SHP77 treated with DMSO at 0.1 percent for 48 hours (cell line): ENCODE measurements at places on chromosomes 7 and 10.

DNA sequence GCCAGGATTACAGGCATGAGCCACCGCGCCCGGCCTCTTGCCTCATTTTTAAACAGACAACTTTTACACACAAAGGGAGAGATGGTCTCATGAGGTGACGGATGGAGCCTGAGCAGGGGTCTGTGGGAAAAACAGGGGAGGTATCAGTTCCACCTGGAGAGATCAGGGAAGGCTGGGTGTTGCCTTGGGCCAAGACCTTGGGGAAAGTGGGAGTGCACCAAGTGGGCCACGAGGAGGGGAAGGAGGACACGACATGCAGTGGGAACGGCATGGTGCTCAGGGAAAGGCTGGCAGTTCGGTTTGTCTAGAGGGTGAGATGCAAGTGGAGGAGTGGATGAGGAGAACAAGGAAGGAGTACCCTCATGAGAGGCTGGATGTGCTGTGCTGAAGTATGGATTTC lies 8.9 kb upstream of the ZNF777 start:
- no peak for DNase-seq

GRCh38 chr7:35003679-35004303 lies 33.5 kb downstream of the DPY19L1 start:
- DNase-seq: peak; percentile 67

DNA sequence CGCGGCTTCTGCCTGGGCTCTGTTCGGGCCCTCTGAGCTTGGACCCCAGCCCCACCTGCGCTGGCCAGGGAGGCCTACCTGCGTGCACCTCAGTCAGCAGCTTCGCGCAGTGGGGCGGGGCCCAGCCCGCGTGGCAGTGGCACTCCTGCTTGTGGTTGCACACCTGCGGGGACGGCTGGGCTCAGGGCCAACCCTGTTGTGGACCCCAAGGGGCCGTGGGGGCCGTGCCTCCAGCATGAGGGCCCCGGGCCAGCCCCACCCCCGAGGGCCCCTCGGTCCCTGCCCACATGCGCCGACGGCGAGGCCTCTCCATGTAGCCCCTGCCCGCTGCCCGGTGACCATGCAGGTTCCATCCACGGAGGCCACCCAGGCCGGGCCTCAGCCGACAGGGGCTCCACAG lies 7.3 kb downstream of the ADAM8 start:
- DNase-seq: no peak

DNA sequence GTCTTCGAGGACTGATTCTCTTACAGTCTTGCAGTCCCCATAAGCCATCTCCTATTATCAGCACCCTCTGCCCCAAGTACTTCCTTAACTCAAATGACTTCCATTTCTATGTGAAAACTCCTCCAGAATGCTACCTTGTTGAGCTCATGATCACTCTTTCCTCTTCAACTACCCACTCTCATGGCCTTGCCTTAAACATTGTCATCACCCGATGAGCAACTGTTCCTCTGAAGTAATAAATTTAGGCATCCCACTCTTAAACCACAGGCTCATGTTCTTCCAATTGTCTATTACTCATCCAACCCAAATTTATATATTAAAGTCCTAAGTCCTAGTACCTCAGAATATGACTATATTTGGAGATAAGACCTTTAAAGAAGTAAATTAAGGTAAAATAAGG lies 152.9 kb downstream of the C1GALT1 start:
- no peak for DNase-seq

- DNase-seq: no peak
Observed at GRCh38 chr7:129436335-129436923, 2.2 kb downstream of the STRIP2 start.

- DNase-seq: no peak
Observed at GRCh38 chr10:131024259-131025131, 287.0 kb downstream of the TCERG1L start.

- DNase-seq: no peak
Observed at GRCh38 chr7:155448632-155449007, 9.3 kb upstream of the EN2 start.

GRCh38 chr7:123437447-123437995 lies 96.9 kb downstream of the IQUB start:
- no peak for DNase-seq

GRCh38 chr7:90298145-90299038 lies 22.7 kb downstream of the FAM237B start:
- DNase-seq: peak; percentile 27

DNA sequence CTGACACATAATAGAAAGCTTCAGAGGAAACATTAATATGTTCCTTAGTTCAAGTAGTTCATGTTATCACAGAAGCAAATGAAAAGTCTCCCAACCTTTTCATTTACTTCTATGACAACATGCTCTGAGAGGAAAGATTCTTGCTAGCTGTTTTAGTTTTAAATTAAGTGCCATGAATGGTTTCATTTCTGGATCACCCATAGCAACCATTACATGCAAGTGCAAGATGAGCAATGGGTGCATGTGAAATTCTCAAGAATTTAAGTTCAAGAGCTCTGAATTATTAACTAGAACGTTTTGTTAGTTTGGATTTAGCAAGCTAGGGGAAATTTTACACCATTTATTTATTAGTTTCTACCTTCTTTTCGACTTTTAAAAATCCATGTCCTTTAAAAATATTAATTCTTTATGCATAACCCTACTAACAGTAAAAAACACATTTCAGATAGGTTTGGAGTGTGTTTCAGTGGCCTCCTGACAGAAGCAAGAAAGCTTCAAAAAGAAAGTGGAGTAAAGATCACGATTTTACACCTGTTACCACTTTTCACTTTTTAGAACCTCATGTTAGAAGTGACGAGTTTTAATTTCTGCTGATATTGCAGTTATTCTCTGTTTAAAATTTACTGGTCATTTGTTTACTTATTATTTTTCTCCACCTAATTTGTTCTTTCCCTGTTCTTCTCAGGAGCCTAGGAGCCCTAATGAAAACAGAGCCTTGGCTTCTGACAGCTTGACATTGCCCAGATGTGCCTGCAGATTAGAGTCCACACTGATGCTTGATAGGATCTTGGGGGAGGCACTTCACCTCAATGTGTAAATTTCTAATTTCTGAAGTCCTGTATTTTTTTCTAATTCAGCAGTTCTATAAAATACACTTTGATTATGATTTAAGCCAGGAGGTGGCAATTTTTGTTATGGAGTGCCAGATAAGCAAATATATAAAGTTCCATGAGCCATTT lies 995.3 kb upstream of the PHF14 start:
- no peak for DNase-seq

GRCh38 chr10:67119651-67120050 lies 193.8 kb downstream of the LRRTM3 start:
- no peak for DNase-seq

DNA sequence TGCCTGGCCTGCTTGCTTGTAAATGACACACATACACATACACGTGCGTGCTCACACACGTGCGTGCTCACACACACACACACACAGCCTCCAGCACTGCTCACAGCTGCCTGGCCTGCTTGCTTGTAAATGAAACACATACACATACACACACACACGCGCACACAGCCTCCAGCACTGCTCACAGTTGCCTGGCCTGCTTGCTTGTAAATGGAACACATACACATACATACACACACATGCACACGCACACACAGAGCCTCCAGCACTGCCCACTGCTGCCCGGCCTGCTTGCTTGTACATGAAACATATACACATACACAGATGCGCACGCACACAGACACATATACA lies 397.2 kb downstream of the PLXNA4 start:
- DNase-seq: no peak

GRCh38 chr10:129371541-129371940 lies 95.5 kb upstream of the MGMT start:
- no peak for DNase-seq

- DNase-seq: no peak
Observed at GRCh38 chr10:614139-614711, 75.2 kb downstream of the DIP2C start.

DNA sequence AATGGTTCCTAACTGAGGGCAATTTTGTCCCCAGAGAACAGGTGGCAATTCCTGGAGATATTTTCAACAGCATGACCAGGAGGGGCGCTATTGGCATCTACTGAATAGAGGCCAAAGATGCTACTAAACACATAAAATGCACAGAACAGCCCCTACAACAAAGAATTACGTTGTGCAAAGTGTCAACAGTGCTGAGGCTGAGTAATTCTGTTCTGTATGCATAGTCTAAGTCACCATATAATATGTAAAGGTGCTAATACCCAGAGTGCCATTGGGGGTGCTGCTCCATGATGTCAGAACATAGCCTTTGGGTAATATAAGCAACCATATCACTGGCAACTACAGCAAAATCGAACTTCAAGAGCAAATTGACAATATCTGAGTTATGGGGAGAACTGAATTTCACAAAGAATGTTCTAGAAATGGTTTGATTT lies 213.3 kb upstream of the PHYHIPL start:
- DNase-seq: no peak

DNA sequence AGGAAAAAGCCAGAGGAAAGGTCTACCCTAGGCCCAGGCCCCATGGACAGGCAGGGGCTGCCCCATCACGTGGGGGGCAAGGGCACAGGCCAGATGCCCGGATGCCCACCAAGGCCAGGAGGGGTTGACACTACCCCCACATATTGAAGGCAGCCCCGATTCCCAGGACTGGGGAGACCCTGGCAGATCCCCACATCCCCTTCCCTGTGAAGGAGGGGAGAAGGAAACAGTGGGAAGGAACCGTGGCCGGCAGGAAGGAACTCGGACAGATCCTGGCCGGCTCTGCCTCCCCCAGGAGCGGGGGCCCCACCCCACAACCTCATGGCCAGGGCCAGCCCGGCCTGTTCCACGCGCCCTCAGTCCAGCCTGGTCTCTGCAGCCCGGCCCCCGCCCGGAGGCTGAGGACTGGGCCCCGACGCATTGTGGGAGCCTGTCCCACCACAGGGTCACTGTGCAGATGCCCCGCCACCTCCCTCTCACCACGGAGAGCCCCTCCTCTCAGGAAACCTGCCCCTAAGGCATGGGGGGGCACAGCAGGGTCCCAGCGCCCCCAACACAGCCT lies 41.3 kb downstream of the PAPOLB start:
- DNase-seq: no peak

DNA sequence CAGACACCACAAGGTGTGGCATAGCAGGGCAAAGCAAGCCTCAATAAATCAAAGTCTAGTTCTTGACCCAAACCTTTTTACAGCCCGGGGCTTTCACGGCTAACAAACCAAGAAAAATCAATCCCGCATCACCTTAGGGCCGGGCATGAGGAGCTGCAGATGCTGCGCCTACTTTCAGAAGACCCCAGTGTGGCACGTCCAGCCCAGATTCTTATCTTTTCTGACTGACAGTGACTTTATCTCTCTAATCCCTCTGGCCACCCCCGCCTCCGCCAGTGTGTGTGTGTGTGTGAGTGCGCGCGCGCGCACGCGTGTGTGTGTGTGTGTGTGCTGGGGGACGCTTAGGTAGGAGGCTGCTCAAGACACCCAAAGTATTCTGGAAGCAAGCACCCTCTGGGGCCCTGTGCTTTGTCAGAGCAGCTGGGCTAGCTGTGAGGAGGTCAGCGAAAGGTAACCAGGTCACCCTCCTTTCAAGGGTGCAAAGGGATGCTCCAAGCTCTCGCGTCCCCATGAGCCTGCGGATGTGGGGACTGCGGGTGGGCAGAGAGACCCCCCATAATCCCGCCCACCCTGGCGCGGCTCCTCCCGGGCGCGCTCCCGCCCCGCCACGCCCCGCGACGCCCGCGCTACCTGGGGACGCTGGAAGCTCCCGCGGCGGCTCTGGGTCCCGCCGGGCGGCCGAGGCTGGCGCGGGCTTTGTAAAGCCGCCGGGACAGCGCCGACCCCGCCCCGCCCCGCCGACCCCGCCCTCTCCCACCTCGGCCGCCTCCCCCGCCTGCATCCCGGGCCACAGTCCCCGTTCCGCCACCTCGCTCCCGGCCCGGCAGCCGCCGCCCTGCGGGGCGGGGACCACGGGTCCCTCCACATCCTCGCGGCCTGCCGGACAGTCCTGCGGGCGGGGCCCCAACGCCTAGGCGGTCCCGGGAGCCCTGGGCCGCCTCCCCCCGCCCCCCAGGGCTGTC lies 57.1 kb upstream of the RHOBTB1 start:
- no peak for DNase-seq

- no peak for DNase-seq
Observed at GRCh38 chr7:2108501-2109250, 124.1 kb downstream of the MAD1L1 start.

GRCh38 chr10:11667756-11668155 lies 56.3 kb upstream of the USP6NL start:
- no peak for DNase-seq

- DNase-seq: no peak
Observed at GRCh38 chr10:92722349-92722748, 32.6 kb downstream of the HHEX start.

GRCh38 chr10:118373786-118374185 lies 31.7 kb upstream of the FAM204A start:
- no peak for DNase-seq

GRCh38 chr10:98636921-98637329 lies 190.2 kb upstream of the HPS1 start:
- DNase-seq: no peak

- peak; percentile 44 for DNase-seq
Observed at GRCh38 chr7:45892407-45893035, 4.2 kb downstream of the IGFBP1 start.

GRCh38 chr10:103578782-103579382 lies 85.4 kb downstream of the NEURL1 start:
- DNase-seq: peak; percentile 34

- no peak for DNase-seq
Observed at GRCh38 chr7:156334636-156335035, 305.9 kb upstream of the RNF32 start.

- no peak for DNase-seq
Observed at GRCh38 chr7:20305726-20306125, 25.0 kb upstream of the ITGB8 start.

DNA sequence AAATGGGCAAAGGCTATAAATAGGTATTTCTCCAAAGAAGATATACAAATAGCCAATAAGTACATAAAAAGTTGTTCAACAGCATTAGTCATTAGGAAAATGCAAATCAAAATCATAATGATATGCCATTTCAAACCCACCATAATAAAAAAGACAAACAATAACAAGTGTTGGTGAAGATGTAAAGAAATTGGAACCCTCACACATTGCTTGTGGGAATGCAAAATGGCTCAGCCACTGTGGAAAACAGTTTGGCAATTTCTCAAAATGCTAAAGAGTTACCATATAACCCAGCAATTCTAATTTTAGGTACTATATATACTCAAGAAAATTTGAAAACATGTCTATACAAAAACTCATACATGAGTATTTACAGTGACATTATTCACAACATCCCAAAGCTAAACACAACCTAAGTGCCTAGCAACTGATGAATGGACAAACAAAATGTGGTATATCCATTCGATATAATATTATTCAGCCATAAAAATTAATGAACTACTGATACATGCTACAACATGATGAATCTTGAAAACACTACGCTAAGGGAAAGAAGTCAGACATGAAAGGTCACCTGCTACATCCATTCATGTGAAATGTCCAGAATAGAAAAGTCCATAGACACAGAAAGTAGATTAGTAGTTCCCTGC lies 55.6 kb downstream of the CHCHD3 start:
- DNase-seq: no peak

- DNase-seq: no peak
Observed at GRCh38 chr10:30494558-30494957, 60.6 kb downstream of the MAP3K8 start.
